ENCODE measurements at places on chromosomes 2 and 18.

- no peak for DNase-seq
These were observed 254.9 kb downstream of the ZNF521 start for GRCh38 chr18:25097057-25097456.

- DNase-seq, result no peak
These were observed 246.0 kb upstream of the LYPD1 start for GRCh38 chr2:132915812-132916549.

DNA sequence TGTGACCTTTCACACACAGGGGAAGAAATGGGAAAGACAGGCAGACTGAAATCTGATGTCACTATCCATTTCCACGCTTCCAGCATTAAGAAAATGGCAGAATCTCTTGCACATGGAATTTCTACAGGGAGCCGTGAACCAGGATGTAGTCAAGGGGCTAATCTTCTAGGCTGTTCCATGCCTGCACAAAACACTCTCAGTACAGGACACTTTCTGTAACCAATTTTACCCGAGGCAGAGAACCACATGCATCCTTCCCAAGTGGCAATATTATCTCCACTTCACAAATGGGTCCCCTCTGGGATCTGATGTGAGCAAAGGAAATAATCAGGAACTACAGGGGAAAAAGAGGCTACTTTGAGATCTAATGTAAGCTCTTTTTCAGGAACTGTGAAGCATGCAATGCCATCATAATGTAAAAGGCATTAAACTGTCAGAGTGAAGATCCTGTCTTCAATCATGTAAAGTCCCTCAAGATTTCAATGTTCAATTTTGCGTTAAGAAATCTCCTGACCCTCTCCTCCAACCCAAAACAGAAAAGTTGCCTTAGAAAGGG is 236.9 kb downstream of the RBM43 start:
- DNase-seq, result no peak

DNA sequence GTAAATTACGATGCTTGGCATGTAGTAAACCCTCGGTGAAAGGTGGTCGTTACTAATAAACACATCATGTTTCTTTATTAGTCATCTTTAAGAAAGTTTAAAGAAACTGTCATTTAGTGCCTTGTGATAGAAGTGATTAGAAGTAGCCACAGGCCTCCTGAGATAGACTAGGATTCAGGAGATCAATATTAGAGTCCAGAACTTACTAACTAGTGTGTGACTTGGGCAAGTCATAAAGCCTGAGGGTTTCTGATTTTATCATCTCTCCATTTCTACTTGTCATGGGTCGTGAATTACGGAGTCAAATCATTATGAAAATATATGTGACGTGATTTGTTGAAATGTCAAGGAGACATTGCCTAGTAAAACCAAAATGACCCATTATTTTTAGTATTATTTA is 6.7 kb downstream of the RPE start:
- no peak for DNase-seq

DNA sequence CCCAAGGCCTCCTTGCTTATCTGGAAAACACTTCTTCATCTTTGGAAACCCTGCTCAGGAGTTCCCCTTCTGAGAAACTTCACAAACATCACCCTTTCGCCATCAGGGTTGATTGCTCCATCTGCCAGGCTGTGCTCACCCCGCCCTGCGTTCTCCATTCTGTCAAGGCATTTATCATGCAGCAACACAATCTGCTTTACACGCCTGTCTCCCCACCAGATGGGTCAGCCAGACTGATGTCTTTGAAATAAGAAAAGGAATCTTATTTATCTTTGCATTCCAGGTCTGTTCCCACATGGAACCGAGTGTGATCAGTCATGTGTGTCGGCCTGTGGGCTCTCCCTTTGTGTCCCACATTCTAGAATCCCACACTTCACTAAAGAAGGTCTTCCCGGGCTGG is 110.0 kb upstream of the ARL4C start:
- DNase-seq, result no peak

DNA sequence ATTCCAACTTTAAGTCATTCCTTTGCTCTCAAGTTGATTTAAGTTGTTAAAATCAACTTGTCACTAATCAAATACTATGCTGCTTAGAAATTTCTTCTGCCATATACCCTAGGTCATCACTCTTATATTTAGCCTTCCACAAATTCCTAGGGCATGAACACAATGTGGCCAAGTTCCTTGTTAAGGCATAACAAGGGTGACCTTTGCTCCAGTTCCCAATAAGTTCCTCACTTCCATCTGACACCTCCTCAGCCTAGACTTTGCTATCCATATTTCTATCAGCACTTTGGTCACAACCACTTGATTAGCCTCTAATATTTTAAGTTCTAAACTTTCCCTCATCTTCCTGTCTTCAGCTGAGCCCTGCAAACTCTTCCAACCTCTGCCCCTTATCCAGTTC is 9.9 kb upstream of the TMEM37 start:
- DNase-seq, result no peak

DNA sequence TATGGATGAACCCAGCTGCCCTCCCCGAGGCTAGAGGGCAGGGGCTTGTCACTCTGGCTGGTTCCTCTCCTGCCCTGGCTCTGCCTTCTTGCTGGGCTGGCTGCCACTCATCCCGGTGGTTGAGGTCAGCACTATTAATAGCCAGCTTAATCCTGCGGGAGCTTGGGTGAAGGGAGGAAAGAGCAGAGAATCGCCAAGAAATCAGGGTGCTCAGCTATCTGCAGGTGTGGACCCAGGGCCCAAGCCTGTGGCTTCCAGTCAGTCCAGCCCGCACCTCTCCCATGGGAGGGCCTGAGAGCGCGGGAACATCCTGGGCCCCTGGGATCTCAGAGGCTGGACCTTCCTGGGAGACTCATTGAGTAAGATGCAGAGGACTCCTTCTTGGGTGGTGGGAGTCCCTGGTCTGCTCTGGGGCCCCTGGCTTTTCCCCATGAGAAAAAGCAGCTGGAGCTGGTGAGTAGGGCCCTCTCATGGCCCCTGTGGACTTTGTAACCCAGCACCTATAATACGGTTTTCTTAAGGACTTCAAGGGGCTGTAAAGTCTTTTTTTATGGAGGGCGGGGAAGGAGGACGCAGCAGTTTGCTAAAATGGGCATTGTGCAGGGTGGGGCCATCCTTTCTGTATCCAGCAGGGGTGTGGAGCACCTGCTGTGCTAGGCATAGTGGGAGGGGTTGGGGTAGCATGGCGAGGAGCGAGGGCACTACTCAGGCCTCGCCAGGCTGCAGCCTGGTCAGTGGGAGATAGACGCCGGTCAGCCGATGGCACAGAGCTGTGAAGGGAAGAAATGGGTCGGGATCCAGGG is 27.4 kb upstream of the CNNM3 start:
- DNase-seq, result no peak

DNA sequence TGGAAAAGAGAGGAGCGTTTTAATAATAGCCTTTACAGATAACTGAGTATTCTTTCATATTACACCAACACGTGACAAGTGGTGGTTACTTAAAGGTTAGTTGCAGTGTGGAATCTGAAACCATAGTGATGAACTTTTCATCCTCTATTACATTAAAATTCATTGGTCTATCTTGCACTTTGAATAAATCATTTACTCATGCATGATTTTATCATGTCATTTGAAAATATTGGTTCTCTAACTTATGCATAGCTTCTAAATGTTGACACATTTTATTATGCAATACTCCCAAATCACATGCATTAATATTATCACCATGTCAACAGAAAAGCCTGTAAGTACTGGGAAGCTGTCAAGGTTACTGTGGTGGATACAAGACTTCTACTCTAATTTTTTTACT is 1432.2 kb downstream of the LRP1B start:
- no peak for DNase-seq

- no peak for DNase-seq
These were observed 373.0 kb downstream of the ZEB2 start for GRCh38 chr2:144146876-144147275.

DNA sequence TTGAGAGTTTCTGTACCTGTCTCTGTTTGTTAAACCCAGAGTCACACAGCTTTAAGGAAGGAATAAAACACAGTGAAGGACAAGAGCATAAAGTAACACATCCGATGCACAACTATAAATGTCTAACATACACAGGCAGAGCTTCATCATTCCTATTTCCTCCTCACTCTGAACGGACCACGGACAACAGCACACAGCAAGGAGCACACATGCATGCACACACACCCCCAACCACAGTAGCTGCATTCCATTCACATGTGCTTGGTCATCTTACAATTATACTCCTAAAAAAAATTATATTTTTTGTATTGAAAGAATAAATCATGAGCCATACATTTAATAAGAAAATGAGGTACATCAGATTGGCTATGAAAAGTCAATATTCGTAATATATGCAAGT is 58.3 kb downstream of the ID2 start:
- no peak for DNase-seq

- no peak for DNase-seq
These were observed 70.1 kb downstream of the EML4 start for GRCh38 chr2:42239289-42239661.

- DNase-seq, result peak; percentile 50
These were observed 4.0 kb upstream of the WNT10A start for GRCh38 chr2:218876562-218877219.

DNA sequence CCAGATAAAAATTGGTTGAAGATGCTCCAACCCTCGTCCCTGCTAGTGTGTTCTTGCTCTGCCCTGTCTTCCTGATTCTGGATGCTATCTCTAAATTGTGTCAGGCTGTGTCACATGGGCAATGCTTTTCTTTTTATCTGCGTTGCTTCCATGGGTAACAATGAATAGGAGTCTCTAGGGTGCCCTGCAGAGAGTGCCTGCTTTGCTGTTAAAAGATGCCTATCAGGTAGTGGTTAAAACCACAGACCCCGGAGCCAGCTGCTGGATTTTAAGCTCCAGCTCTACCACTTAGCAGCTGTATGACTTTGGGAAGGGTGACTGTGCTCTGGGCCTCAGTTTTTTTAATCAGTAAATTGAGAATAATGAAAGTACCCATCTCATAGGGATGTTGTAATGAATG is 340.3 kb downstream of the PLCL1 start:
- DNase-seq, result no peak

DNA sequence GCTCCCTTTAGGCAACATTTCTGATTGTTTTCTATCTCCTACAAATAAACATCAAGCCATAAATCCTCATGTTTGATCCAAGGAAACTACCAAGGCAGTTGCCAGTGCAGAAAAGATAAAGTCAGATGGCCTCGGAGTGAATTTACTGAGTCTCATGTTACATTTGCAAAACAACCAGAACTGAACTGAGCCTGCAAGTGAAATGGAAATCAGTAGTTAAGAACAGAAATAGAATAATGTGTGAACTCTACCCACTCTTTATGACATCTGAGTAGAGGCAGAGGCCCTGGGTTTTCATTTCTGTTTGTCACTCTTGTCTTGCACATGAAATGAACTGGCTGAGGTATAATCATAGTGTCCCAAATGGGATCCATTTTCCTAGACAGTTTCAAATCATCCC is 20.4 kb upstream of the DAPL1 start:
- no peak for DNase-seq

GRCh38 chr2:186917866-186918265 is 68.9 kb upstream of the ZSWIM2 start:
- peak; percentile 4 for DNase-seq

GRCh38 chr2:203413796-203414195 is 85.6 kb downstream of the ABI2 start:
- no peak for DNase-seq

DNA sequence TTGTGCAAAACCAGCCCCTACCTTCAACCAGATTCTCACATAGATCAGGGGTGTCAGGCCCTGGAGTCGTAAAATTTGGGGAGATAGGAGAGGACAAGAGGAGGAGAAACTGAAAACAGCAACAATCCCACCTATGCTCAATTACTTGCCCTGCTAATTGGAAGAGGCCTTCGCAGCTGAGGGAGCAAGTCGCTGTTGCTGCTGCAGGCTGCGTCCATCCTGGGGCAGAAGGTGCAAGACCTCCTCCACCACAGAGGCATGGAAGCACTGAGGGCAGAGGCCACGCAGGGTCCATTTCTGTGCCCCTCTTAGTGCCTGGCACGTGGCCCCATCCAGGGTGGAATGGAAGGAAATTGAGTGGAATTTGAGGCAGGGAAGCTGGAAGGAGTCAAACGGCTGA is 36.5 kb downstream of the CNGA3 start:
- no peak for DNase-seq

DNA sequence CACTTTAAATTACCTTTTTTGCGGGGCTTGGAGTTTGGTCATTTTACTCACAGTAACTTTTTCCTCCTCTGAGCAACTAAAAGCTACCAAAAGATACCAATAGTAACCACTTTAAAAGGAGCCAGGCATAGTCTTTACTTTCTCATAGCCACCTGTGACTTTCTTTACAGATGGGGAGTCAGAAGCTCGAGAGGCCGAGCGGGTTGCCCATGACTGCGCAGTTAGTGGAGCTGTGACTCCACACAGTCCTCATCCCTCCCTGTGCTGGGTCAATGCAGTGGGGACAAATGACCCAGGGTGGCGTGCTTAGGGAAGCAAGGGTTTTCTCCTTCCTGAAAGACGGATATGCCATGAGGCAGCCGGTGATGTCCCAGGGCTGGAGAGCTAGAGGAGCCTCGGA is 11.9 kb downstream of the LCT start:
- DNase-seq, result no peak

GRCh38 chr2:119691189-119691588 is 12.2 kb downstream of the TMEM177 start:
- no peak for DNase-seq

GRCh38 chr2:119006441-119006840 is 64.4 kb downstream of the MARCO start:
- DNase-seq, result no peak

- DNase-seq, result no peak
These were observed 8.1 kb upstream of the ARHGAP15 start for GRCh38 chr2:143121079-143121478.

GRCh38 chr18:12694032-12694431 is 8.5 kb downstream of the CEP76 start:
- no peak for DNase-seq

- no peak for DNase-seq
These were observed 335.6 kb downstream of the CYRIA start for GRCh38 chr2:16330012-16330411.

DNA sequence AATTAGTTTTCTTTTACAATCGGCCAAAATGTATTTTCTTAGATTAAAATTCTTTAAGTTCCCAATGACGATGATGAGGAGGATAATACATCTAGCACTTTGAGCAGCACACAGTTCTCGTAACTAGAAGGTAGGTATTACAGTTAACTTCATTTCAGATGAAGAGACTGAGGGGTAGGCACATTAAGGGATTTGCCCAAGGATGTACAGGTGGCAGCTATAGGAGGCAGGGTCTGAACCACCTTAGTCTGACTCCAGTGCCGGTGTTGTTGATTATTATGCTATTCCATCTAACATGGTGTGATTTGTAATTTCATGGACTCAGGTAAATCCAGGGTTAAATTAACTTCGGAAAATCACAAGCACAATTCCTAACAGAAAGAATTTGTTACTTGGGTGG is 1.1 kb downstream of the CD28 start:
- no peak for DNase-seq

GRCh38 chr2:186327251-186327868 is 158.7 kb upstream of the ZC3H15 start:
- DNase-seq, result no peak

GRCh38 chr2:11639503-11639902 is 30.5 kb downstream of the NTSR2 start:
- DNase-seq, result no peak

- DNase-seq, result no peak
These were observed 1.2 kb downstream of the SERPINB5 start for GRCh38 chr18:63477968-63478367.

Data from HFFc6 (cell line).